ENCODE measurements at places on chromosomes 1 and 21.

- DNase-seq = no peak
These were observed 17.3 kb downstream of the ENAH start for GRCh38 chr1:225635649-225636048.

GRCh38 chr1:69913977-69914376 lies 291.4 kb downstream of the LRRC40 start:
- peak; percentile 93 for DNase-seq

- no peak for DNase-seq
These were observed 12.9 kb downstream of the KIAA1614 start for GRCh38 chr1:180925471-180926051.

- no peak for DNase-seq
These were observed 27.0 kb upstream of the ST6GALNAC5 start for GRCh38 chr1:76840278-76840677.

- DNase-seq = no peak
These were observed 55.3 kb downstream of the CDC7 start for GRCh38 chr1:91555821-91556531.

DNA sequence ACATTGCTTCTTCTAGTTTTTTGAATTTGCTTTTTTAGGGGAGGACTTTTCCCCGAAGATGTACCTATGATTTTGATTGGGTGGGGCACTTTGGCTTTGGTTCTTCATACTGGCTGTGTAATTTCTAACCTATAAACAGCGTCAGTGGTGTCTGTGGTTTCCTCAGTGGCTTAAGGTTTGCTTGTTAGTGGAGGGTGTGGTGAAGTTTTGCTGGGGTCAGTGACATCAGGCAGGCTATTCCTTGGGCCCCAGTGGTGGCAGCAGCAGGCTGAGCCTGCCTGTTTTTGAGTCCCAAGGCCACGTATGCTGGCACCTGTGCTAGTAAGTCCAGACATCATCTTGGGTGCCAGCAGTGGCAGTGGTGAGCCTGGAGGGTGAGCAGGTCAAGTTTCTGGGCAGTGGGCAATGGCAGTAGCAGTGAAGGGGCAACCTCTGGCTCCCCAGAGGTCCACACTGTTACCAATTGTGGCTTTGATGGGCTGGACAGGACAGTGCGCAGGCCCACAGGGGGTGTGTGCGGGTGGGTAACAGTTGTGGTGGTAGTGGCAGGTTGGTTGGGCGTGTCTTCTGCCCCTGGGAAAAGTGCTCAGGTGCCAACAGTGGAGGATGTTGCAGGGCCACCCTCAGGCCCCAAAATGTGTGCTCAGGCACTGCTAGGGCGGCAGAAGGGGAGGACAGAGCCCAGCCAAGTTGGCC lies 54.9 kb upstream of the B3GALT2 start:
- DNase-seq = no peak

GRCh38 chr1:83671586-83671985 lies 327.3 kb downstream of the TTLL7 start:
- DNase-seq = no peak

DNA sequence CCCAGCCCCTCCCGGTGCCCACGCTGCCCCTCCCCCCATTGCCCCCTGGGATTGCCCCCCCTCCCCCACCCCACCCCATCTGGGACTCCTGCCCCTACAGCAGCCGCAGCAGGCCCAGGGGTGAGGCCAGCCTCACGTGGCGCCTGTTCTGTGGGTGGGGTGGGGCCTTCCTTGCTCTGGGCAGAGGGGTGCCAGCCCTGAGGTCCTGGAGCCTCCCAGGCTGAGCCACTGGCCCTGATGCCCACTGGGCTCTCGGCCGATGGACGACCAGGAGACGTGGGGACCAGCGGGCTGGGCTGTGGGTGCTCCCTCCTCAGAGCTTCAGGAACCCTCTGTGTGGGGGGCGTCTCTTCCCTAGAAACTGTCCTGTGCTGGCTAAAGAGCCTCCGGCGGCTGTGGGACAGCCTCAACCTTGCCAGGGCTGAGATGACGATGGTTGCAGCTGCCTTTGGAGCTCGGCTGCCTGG lies 5.8 kb upstream of the C1orf159 start:
- no peak for DNase-seq

DNA sequence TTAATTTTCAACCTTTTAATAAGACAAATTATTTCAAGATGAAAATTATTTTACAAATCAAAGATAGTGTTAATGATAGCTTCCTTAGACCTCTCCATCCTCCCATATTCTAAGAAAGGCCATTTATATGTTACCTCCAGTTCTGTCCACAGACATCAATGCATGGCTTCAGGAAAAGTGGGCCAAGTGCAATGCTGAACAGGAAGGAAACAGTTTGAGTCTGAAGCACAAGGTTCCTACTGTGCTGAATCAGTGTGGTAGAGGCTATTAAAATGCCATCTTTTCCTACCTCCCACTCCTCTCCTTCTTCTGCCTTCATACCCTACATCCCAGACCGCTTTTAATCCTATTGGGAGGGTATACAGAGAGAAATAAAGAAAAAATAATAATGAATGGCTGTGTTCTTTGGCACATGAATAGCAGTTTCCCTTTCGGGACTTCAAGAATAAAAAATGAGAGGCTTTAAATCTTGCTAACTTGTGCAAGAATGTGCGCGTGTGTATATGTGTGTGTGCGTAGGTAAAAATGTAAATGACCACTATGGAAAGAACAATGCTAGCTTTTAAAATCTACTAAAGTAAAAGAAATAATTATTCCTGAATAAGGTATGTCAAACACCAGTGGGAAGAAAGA lies 62.6 kb upstream of the C1orf105 start:
- DNase-seq = no peak

All from muscle of back (tissue), 13 donors.